ENCODE measurements at places on chromosomes 6 and 20.
A peak's percentile ranks its signal among the peaks of the same experiment; 100 is the strongest.

- DNase-seq: no peak
Observed at GRCh38 chr6:154932515-154933027, 62.5 kb upstream of the TIAM2 start.

DNA sequence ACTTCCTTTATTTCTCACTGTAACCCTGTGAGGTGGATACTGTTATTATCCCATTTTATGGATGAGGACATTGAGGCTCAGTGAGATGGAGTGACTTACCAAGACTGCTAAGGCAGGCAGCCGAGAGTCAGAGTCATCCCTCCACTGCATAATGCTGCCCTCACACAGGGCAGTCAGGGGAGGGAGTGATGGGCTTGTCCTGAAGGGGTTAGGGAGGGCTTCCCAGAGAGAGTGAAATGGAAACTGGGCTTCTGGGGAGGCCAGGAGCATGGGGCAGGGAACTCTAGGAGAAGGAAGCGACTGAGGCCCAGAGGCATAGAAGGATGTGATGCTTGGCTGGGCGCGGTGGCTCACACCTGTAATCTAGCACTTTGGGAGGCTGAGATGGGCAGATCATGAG lies 31.1 kb downstream of the TM9SF4 start:
- no peak for DNase-seq

DNA sequence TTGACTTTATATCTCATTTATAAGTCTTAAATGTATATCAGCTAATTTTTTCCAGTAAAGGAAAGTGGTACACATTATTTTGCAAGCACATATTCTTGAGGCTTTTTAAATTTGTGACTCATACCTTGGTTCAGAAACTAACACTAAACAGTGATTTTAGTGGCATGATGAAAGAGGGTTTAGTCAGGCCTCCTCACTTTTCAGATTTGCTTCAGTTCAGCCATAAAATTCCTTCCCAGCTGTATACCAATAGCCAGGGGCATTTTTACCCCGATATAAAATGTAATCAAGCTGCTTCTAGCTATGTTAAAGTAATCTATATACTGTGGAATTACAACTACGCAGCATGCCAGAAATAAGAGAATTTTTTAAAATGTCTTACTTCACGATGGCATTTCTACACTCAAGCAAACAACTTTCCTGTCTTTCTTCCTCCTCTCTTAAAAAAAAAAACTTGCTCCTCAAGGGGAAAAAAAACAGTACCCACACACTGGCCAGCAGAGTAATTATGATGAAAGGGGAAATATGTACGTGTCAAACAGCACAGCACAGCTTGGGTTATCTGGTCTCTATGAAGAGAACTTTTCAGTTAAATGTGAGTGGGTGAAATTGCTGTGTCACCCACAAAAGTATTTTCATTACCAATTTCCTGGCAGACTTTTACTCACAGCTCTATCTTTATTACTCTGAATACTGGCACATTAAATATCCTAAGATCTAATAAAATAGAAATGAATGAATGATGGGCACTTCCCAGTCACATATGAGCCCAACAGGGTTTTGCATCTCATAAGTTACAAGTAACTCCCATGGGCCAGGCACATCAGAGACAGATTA lies 244.8 kb upstream of the TENT5A start:
- no peak for DNase-seq

DNA sequence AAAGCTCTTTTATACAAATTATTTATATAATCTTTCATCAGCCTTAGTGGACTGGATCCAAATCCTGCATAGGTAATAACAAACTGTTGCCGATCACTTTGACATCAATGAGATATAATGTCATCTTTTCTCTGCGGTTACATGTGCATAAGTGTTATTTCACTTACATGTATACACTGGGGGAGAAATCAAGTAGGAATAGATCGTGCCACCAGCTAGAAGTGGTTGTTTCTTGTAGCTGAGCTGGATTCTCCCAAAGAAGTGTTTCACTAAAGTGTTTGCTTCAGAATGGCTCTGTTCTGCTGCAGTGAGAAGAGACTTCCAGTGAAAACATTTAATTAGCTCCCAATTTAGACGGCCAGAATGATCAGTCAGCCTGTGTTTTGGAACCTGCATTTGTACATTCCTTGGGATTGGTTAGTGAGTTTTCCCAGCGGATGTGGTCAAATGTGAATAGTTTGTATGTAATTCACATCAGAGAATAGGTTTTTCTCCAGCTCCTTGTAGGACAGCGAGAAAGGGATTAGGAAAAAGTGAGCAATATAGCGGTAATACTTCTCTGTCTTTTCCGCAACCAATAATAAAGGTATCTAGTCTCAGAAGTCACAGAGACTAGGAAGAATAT lies 163.1 kb upstream of the CCN2 start:
- DNase-seq: no peak

DNA sequence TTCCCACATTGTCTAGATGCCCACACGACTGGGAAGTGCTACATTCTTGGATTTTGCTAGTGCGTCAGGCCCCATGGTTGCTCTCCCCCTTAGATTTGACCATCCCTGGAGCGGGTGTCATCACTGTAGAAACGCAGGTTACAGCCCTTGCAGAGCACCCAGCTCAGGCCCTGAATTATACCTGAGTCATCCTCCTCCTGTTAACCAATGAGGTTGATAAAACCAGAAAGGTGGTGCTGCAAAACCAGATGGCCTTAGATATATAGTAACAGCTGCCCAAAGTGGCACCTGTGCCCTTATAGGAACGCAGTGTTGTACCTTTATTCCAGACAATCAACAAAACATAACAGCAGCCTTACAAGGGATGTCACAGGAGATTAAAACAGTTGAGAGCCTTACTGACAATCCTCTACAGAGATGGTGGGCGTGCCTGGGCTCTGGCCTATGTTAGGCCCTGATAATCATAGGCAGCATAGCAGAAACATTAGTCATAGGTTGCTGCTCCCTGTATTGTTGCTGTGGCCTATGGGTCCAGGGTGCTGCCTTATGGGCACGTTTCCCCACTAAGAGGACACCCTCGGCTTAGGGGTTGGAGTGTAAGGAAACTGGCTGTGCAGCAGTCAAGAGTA lies 33.6 kb upstream of the HSF2 start:
- no peak for DNase-seq

GRCh38 chr6:3102875-3103274 lies 15.6 kb upstream of the BPHL start:
- no peak for DNase-seq

DNA sequence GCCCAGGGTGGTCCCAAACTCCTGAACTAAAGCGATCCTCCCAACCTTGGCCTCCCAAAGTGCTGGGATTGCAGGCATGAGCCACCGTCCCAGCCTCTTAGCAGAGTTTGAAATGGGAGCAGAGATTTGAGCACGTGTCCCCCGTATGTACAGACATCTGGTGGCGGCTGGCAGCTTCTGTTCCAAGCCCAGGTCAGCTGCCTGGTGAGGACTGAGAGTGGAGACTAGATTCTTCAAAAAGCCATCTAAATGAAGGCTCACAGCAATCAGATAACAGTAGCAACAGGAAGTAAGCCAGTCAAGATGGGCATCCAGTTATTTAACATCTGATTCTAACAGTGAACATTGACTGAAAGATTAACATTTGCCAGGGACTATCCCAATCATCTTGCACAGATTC lies 128.1 kb upstream of the AKAP12 start:
- DNase-seq: no peak

- DNase-seq: no peak
Observed at GRCh38 chr6:146923205-146923833, 280.9 kb upstream of the STXBP5 start.

DNA sequence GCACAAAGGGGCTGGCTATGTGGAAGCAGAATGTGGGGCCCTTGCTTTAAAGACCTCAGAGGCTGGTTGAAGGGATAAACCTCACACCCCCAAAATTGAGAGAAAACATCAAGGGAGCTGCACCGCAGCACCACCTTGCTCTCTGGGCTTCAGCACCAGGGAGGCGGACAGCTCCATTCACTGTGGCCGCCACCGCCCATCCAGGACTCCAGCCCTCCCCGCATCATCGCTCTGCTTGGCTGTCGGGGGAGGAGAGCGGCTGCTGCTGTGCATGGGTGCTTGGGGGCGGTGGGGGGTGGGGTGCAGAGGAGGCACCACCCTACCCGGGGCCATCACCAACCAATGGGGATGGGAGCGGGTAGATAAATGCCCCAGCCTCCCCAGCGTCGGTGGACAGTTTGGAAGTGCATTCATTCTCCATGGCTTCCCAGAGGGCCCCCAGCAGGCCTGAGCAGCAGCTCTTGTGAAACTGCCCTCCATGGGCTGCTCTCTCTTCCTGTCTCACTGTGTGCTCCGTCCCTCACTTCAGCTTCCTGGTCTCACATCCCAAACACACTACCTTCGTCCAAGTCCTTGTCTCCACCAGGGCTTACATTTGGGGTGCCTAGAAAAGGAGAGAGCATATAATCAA lies 75.7 kb upstream of the BHLHE23 start:
- no peak for DNase-seq

DNA sequence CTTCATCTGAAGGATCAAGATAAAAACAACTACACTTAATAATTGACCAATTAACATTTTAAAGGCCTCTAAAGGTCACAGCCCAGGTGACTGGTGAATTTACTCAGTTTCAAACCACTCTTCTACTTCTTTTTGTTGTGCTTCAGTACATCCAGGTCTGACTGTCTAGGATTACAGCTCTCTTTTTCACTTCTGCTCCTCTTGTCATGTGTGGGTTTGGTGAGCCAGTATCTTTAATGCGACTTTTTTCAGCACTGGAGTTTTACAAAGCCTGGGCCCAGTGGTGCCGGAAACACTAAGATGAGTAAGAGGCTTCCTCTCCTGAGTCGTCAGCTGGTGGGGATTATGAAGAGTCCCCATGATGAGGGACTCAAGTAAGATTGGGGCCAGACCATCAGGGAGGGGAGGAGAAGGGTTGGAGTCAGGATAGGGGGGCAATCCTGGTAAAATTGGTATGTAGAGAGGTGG lies 27.0 kb downstream of the HECA start:
- DNase-seq: peak; percentile 52

- DNase-seq: no peak
Observed at GRCh38 chr6:159804504-159804903, 4.4 kb downstream of the PNLDC1 start.

DNA sequence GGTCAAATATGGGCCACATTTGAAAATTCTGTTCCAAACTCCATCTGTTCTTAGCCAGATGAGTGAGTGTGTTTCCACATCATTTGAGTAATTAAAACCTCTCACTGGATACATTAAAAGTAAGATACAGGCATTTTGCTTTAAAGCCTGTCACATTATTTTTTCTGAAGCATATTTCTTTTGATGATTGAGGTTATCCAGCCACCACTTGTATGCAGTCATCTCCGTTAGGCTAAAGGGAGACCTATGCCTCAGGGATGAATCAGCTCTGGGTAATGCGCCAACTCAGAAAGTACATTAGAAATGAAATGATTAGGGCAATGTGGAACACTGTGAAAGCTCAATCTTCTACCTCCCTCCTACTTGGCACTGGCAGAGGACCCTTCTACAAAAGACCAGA lies 90.7 kb downstream of the SNAP25 start:
- DNase-seq: no peak

DNA sequence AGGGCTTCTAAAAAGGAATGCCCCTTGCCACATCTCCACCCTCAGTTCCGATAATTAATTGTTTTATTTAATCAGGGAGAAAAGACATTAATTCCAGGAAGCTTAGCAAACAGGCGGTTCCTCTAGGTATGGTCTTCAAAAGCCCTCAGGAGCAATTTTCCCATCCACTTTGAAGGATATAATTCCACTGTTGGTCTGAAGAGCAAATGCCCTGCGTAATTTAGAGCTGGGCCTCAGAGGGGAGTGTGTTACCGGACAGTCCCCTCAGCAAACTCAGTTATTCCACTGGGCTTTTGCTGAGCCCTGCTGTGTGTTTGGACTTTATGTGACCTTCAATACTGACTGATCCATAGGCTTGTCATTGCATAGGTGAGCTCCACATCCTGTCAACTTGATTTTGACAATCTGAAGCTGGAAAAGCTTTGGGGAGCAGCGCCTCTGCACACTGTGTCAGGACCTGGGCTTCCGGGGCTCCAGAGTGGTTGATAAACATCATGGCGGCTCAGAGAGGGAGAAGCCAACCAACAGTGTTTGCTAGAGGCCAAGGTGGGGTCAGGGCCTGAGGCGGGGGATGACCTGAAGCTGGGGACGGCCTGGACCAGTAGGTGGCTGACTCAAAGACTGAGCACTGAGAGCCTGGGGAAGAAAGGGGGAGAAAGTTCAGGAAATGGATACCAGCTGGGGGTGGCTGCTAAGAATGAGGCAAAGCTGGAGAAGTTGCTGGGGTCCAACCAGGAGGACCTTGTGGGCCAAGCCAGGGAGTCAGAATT lies 43.5 kb downstream of the PPP1R14C start:
- no peak for DNase-seq

DNA sequence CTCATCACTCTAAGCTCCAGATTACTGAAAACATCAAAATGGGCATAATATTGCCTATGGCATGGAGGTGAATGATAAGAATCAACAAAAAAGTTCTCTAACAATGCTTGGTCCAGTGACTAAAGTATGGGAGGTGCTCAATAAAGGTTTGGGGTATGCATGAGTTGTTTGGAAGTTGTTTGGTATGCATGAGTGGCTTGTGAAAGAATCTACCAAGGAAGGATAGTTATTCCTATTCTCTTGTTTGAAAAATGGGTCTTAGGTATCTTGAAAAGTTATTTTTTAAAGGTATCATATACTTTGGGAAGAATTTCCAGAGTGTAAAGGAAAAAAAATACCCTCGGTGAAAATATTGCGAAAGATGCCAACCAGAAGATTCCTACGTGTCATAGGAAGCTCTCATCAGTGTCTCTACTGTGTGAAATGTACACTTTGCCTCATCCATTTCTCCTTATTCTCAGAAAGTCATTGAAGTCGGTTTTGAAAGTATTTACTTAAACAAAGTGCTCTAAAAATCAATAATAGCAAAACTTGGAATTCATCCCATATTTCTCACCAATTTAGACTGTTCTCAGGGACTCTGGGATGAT lies 449.8 kb downstream of the ADGRB3 start:
- DNase-seq: no peak

GRCh38 chr20:35597186-35597585 lies 18.4 kb upstream of the SPAG4 start:
- no peak for DNase-seq

DNA sequence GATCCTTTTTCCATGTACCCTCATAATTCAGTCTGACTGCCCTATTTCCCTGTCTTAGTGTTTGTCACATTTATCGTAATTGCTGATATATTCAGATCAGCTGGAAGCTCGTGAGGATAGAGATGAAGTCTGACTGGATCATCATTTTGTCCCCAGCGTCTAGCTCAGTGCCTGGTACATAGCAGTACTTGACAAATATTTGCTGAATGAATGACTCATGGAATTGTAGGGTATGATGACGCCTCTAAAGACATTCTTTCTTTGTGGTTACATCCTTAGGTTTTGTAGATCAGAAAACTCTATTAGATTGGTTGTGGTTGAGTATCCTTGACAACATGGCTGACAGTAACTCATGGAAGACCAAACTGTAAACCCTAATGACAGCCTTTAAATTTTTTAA lies 68.9 kb downstream of the MTHFD1L start:
- no peak for DNase-seq
